ENCODE measurements at places on chromosomes 12 and 14.

GRCh38 chr12:106303202-106303820 is 778 bp downstream of the TCP11L2 start:
- peak; percentile 67 for DNase-seq

DNA sequence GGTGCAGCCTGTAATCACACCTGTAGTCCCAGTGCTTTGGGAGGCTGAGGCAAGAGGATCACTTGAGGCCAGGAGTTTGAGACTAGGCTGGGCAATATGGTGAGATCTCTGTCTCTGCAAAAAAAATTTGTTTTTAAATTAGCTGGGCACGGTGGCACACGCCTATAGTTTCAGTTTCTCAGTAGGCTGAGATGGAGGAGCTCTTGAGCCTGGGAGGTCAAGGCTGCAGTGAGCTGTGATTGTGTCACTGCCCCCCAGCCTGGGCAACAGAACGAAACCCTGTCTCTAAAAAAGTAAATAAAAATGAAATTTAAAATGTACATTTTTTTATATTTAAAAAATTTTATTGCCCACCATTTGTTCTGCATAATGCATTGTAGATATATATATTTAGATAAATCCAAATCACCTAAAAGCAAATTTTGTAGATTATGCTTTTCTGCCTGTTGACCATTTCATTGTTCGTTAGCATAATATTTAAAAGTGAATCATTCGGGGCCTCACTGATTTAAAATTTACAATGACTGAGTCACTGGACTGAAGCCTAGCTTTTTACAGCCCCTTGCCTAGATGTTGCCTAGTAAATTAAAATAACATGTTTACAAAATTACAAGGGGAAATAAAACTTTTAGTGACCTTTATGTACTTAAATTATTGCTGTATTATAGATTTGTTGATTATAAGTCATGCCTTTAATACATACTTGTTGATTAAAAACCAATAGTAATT is 87.9 kb downstream of the USP15 start:
- DNase-seq: peak; percentile 13

GRCh38 chr12:59861635-59862034 is 265.8 kb downstream of the SLC16A7 start:
- DNase-seq: no peak

- no peak for DNase-seq
Measured at GRCh38 chr12:130825771-130826150, 13.3 kb downstream of the STX2 start.
